ENCODE measurements at places on chromosomes 2 and 18. TPM values are rescaled to one million over a fixed set of nuclear protein-coding genes. Genes with fewer than 3 reads are reported as not detected.

GRCh38 chr2:2764739-2765138 is 433.7 kb upstream of the MYT1L start:
- no peak for DNase-seq

The SCN2A gene
- polyA plus RNA-seq = not detected

- no peak for DNase-seq
Observed at GRCh38 chr18:34385311-34385710, 160.6 kb upstream of the NOL4 start.

GRCh38 chr2:55842046-55842445 is 81.5 kb downstream of the EFEMP1 start:
- DNase-seq = no peak

GRCh38 chr2:15176604-15177003 is 384.5 kb downstream of the NBAS start:
- DNase-seq = no peak

The TUBB8B gene
- polyA plus RNA-seq = not detected

The RAPGEF4 gene
- not detected for polyA plus RNA-seq

- DNase-seq = no peak
Observed at GRCh38 chr2:55947752-55948151, 24.2 kb upstream of the EFEMP1 start.

DNA sequence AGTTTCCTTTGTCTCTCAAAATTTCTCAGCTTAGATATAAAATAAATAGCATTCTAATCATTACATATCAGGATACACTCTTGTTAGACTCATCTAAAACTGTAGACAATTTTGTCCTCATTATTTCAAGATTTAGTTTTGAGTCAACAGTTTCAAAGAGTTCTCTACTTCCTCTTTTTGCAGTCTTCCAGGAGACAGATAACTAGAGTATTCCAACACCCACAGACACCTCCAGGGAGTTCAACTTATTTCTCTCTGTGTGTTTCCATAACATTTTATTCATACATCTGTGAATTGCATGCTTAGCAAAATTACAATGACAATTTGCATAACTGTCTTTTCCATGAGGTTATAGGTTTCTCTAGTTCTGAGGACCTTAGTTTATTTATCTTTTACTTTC is 166.6 kb upstream of the HNMT start:
- no peak for DNase-seq

The LRRC30 gene
- not detected for polyA plus RNA-seq

The ABCG8 gene
- polyA plus RNA-seq = 0.11 TPM

GRCh38 chr2:41294331-41294730 is 753.5 kb upstream of the PKDCC start:
- DNase-seq = no peak

The MBOAT2 gene
- 1.4 TPM for polyA plus RNA-seq

The LOXHD1 gene
- not detected for polyA plus RNA-seq

- no peak for DNase-seq
Observed at GRCh38 chr2:120764492-120764891, 28.8 kb downstream of the GLI2 start.

The CCBE1 gene
- polyA plus RNA-seq = not detected

DNA sequence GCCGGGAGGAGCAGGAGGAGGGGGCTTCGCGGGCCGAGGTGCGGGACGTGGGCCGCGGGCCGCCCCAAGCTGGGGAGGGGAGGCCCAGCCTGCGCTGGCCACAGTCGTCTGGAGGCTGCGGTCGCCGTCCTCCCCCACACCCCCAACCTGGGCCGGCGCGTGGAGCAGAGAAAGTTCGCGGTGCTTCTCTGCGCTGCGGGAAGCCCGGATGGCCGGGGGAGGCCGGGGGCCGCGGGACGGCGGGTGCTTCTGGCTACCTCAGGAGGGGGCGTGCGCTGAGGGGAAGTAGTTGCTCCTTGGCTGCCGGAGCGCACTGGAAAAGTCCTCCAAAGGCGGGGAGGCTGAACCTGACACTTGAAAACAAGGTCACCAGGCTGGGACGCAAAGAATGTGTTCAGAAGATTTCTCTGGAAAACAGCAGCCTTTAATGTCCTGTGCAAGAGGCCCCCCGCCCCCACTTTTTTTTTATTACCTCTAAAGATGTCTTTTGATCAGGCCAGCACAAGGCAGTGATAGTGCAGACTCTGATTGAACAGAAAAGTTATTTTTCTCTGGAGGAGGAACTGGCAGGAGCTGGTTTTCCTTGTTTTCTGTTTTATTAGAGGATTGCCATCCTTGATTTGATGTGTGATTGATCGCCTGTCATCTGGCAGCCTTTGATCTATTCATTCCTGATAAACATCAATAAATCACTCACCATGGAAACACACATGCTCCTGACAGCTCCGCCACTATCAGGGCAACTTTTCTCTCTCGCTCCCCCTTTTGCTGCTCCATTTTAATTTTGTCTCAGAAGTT is 1.6 kb downstream of the TSHZ1 start:
- peak; percentile 39 for DNase-seq

DNA sequence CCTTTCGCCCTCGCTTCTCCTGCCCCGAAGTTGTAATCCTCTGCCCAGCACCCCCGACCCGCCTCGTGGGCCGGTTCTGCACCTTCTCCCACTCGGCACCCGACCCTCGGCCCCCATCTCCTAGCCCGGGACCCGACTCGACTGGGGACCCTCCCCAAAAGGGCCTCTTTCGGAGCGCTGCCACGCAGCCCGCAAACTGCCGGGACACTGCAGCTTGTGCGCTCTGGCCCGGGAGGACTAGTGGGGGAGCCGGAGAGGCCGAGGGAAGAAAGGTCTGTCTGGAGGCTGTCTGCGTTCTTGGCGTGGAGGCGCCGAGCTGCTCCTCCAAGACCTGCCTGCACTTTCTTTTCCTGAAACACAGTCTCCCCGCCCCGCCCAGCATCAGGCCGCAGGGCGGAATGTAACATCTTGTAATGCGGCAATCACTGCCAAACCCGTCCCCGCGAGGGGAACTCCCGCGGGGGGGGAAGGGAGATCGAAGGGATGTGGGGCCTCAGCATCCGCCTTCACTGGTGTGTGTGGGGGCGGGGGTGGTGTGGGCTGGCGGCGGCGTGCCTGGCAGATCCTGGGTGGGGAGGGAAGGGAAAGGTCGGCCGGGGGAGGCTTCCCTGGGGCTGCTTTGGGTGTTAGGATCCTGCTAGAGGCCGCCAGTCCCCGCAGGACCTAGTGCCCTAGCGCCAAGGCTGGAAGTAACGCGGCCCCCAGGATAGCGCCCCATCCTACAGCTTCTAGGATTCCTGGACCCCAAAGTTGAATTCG is 7.4 kb downstream of the DLX2 start:
- DNase-seq = peak; percentile 86

DNA sequence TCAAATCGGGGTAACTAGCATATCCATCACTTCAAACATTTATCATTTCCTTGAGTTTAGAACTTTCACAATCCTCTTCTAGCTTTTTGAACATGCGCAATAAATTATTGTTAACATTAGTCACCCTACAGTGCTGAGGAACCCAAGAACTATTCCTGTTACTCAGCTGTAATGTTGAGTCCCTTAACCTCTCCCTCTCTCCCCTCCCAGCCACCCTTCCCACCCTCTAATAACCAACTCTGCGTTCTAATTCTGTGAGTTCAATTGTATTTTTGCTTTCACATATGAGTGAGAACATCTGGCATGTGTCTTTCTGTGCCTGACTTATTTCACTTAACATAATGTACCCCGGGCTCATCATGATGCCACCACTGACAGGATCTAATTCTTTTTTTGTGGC is 78.6 kb upstream of the RANBP2 start:
- no peak for DNase-seq

DNA sequence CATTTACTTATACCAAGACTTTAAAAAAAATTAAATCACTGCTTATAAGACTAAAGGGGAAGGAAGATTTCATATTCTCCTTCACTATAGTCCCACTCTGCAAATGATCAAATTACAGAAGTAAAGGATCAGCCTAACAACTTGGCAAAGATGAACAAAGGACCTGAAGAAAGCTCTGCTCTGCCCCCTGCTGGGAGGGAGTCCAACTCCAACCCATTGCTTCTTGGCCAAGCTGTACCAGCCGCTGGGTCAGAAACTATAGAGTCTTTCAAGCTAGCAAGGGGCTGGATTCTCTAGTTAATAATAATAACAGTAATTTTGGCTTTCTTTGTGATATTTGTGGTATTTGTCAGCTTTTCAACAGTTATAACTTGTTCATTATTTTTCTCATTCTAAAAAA is 927.0 kb upstream of the CRIM1 start:
- DNase-seq = no peak

The NCL gene
- polyA plus RNA-seq = 470 TPM

DNA sequence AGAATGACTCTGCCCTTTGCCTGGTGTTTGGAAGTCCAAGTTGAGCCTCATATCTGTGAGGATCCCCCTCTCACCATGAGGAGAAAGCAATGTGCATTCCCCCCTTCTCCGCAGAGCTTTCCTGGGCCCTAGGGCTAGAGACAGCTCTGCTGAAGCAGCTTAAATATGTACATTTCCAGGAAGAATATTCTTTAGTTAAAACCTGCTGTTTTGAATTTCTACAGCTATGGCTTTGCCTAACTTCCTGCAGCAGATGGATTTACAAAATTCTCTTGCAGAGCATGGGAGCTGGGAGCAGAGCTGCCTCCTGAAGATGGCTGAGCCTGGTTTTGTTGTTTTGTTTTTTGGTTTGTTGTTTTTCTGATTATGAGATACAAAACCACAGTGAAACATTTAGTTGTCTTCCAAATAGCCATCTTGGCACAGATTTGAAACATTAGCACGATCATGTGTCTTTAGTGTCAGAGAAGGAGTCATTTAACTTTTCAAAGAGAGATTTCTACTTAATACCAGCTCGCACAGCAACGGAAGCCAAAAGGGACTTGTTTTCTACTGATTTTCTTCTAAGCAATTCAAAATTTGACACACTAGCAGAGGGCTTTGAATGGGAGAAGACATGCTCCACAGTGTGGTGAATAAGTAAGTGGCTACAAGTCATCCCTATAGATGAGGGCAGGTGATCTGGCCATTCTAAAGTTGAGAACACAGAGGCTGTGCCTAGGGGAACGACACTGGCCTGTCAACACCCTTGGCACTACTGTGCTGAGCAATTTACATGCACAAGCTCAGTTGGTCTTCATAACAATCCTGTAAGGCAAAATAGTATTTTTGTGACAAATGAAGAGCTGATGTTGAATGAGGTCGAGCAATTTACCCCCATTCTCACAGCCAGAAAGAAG is 222.6 kb downstream of the MREG start:
- DNase-seq = no peak

- no peak for DNase-seq
Observed at GRCh38 chr2:215958257-215958656, 55.1 kb downstream of the MREG start.

DNA sequence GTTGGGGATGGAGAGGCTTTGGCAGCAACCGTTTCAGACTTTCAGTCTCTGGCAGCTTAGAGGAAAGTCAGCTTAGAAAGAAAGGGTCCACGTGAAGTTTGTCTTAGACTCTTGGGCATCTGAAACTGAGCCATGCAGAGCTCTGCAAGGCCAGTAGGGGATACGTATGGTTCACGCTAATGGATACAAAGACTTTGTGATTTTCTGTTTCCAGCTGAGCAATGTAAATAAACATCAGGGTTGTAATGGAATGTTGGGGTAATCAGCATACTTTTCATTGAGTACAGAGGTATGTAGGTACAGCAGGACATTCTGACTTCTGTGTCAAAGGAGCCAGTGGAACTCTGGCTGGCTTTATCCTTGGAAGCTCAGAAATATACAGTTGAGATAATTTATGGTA is 31.0 kb downstream of the RALB start:
- no peak for DNase-seq

DNA sequence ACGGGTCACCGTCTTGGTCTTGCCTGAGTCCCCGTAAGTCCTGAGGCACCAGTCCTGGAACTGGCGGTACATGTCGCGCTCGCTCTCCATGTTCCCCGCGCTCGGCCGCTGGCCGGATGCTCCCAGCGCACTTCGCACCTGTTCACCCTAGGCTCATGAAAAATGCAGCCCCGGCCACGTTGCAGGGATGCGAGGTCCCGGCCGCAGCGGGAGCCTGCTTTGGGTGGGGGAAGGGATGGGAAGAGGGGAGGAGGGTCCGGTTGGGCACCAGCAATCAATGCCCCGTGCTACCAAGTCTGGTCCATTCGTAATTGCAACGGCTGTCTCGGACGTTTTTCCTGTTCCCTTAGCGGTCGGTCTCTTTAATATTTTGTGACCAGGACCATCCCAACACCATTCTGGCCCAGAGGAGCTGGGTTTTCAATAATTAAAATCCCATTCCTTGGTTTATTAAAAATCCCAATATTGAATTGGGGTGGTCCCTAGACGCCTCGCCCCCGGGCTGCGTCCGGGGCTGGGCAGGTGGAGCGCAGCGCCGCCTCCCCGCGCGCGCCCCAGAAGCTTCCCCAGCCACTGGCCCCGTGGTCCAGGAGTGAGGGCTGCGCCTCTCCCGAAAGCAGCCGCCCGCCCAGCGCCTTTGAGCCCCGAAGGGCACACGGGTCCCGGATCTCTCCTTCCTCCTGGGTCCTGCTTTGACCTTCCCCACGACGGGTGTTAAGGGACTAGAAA is 1.4 kb downstream of the NOL4 start:
- DNase-seq = no peak

DNA sequence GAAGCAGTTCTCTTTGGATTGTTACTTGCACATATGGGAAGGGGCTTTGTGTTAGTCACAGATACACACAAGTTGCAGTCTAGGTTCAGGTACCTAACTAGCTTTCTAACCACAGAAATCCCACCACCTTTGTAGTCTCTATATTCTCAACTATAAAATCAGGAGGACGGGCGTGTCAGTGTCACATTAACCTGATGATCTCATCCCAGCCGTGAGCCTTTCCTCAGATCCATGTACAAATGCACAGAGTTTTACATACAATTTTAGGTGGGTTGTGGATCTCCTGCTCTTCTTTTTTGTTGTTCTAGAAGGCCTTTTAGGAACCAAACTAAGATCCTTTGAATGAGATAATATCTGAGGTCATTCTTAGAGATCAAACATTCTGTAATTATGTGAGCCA is 94.0 kb downstream of the ZNF532 start:
- DNase-seq = no peak

The PLGLB2 gene
- 0.18 TPM for polyA plus RNA-seq

DNA sequence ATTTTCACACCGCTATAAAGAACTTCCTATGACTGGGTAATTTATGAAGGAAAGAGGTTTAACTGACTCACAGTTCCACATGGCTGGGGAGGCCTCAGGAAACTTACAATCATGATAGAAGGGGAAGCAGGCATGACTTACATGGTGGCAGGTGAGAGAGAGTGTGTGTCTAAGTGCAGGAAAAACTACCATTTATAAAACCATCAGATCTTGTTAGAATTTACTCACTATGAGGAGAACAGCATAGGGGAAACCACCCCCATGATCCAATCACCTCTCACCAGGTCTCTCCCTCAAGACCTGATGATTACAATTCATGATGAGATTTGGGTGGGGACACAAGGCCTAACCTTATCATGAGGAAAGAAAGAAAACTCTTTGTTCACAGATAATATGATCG is 174.6 kb downstream of the SRBD1 start:
- no peak for DNase-seq

- DNase-seq = no peak
Observed at GRCh38 chr2:234980451-234981187, 28.8 kb downstream of the SH3BP4 start.

- DNase-seq = no peak
Observed at GRCh38 chr2:14633061-14633460, 544 bp downstream of the LRATD1 start.

GRCh38 chr18:78765637-78766281 is 213.9 kb upstream of the SALL3 start:
- no peak for DNase-seq

- no peak for DNase-seq
Observed at GRCh38 chr2:161990036-161990435, 84.0 kb downstream of the DPP4 start.

- DNase-seq = no peak
Observed at GRCh38 chr18:26271917-26272549, 45.8 kb downstream of the TAF4B start.

The TMEM163 gene
- polyA plus RNA-seq = 0.21 TPM

- no peak for DNase-seq
Observed at GRCh38 chr2:190711069-190711468, 62.2 kb downstream of the NAB1 start.

The SDC1 gene
- polyA plus RNA-seq = not detected

The DSC2 gene
- polyA plus RNA-seq = not detected
